ENCODE measurements at places on chromosomes 1 and 21. TPM values are rescaled to one million over a fixed set of nuclear protein-coding genes. Genes with fewer than 3 reads are reported as not detected.

The CIART gene
- total RNA-seq, result not detected

The FCGR3A gene
- 13.5 TPM for total RNA-seq

The TLR5 gene
- total RNA-seq, result not detected

The DYNLT5 gene
- total RNA-seq, result not detected

DNA sequence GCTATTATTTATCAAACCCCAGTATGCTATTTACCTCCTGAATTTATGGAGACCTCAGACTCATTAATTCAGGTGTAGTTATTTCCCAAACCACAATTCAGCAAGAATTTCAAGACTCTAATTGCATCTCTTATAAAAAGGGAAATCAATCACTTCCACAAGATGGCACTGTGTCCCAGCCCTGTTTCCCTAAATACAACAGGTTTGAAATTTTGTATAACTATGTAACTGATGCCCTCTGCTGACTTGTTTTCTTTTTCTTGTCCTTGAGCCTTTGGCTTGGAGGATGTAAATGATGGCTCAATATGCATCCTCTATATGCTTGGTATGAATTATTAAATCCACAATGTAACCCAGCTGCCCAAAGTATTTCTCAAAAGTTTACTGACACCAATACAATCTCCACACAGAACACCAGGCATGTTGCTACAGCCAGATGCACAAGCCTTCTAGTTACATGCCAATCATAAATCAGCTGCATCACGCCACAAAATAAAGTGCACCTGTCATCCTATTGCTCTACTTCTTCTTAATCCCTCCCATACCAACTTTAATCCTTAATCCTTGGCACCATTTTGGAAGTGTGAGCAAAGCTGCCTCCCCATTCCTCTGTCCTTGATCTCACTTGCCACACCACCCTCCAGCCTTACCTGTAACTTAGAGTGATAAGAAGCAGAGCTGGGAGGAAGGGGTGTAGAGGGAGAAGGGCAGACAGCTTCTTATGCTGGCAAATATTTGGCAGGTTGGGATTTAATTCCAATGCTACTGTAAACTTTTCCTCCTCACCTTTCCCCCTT lies 9.0 kb downstream of the C1orf105 start:
- peak; percentile 86 for DNase-seq

- DNase-seq, result no peak
Measured at GRCh38 chr1:94716965-94717364, 103.2 kb upstream of the SLC44A3 start.

DNA sequence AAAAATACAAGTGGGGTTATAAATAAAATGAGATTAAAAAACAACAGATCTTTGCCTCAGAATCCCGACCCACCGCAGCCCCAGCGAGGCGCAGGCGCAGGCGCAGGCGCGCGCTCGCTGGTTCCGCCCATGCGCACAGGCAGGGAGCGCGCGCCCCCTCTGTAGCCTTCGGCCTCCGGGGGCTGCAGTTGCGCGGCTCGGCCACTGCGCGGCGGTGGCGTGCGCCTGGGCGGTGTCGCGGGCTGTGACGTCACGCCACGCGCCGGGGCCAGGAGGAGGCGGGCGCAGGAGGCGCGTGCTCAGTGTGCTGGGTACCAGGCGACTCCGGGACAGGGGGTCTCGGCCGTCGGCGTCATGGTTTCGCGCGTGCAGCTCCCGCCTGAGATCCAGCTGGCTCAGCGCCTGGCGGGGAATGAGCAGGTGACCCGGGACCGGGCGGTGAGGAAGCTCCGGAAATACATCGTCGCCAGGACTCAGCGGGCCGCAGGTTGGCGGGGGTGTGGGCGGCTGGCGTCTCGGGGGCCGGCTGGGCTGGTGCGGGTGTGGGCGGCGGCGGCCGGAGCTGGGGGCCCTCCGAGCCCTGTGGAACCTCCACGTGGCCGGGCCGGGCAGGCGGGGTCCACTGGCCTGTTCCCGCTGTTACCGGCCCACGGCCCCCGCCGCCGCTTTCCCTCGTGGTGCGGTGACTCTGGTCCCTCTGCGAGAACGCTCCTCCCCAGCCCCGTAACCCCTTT lies at the start of gene RRP1:
TSS of gene RRP1 (plus strand) at position 302 of the 734 bp plus-strand sequence. CDS start at position 355, 53 bp downstream.
- peak; percentile 97 for DNase-seq

GRCh38 chr1:23149114-23149513 lies 19.5 kb downstream of the LUZP1 start:
- DNase-seq, result no peak

GRCh38 chr1:154716614-154717527 lies 108.9 kb upstream of the ADAR start:
- DNase-seq, result no peak

GRCh38 chr1:18929686-18930085 lies 26.8 kb downstream of the IFFO2 start:
- no peak for DNase-seq
